ENCODE measurements at places on chromosomes 12 and 14.

- no peak for DNase-seq
These were observed 31.3 kb upstream of the PSEN1 start for GRCh38 chr14:73105050-73105449.

GRCh38 chr12:49647827-49648711 lies 24.7 kb downstream of the PRPF40B start:
- DNase-seq: no peak

GRCh38 chr14:72547999-72548398 lies 345.9 kb downstream of the DPF3 start:
- DNase-seq: no peak

GRCh38 chr12:71191509-71192196 lies 33.9 kb upstream of the TSPAN8 start:
- DNase-seq: no peak

DNA sequence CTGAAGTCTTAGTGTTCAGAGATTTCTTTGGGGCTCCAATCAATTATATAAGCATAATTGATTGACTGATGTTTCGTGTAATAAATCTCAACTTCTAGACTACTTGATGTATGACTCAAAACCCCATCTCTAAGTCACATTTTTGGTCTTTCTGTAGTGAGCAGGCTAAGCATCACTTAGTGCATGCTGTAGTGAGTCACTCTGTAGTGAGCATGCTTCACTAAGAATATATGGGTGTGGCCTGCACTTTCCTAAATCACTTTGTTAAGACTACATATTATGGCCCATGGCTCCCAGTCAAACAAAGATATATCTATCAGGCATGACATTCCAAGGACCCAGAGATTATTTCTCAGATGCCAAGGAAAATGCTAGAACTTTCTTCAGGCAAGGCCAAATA lies 909.4 kb upstream of the LRFN5 start:
- DNase-seq: no peak

DNA sequence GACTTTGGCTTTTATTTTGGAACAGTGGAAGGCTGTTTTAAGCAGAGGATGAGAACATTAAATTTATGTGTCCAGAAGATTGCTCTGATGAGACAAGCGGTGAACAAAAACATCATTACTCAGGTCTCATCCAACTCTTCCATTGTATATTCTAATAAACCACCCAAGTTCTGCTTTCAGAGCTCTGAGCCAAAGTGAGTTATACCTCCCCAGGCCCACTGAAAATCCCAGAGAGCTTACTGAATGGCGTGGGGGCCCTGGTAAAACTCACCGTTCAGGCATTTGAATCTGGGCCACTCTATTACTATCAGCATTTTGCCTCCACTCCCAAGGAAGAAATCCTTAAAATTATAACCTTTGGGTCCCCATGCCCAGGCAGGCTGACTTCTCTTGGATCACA lies 122.0 kb upstream of the HIF1A start:
- DNase-seq: no peak
